ENCODE measurements at places on chromosomes 1 and 21.

DNA sequence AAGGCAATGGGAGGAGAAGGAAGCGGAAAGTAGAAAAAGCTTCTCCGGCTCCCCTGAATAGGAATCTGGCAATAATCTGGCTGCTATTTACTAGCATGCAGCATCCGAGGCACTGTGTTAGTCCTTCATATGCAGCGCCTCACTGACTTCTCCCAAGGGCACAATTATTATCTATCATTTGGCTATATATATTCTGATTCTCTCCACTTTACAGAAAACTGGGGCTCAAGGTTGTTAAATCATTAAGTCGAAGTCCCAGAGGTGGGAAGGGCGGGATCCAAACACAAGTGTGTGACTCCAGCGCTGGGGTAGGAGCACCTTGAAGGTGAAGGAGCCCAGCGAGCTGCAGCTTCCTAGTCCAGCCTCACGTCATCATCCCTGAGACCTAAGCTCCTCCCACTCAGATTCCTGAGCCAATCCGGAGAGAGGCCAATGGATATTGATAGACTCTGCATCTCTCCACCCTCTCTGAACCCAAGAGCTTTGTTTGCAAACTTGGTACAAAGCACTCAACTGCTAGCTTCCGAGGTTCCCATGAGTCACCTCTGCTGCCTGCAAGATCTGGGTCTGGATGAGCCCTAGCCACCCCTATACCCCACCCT, 16.6 kb upstream of the EYA3 start:
- DNase-seq: no peak

GRCh38 chr1:45543581-45544417, 6.8 kb upstream of the AKR1A1 start:
- DNase-seq: peak; percentile 70

GRCh38 chr1:185207980-185208602, 51.1 kb downstream of the SWT1 start:
- DNase-seq: no peak

DNA sequence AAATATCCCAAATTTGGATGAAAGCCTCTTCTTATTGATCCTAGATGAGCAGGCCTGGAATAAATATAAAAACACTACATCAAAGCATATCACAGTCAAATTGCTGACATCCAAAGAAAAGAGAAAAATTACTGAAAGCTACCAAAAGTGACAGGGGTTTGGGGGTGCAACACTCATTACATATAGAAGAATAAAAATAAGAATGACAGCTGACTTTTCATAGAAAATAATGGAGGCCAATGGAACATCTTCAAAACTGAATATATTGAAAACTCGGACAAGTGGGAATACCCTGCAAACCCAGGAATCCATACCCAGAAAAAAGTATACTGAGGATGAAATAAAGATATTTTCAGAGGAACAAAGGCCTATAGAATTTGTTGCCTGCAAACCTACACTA, 84.0 kb downstream of the FOXJ3 start:
- no peak for DNase-seq

DNA sequence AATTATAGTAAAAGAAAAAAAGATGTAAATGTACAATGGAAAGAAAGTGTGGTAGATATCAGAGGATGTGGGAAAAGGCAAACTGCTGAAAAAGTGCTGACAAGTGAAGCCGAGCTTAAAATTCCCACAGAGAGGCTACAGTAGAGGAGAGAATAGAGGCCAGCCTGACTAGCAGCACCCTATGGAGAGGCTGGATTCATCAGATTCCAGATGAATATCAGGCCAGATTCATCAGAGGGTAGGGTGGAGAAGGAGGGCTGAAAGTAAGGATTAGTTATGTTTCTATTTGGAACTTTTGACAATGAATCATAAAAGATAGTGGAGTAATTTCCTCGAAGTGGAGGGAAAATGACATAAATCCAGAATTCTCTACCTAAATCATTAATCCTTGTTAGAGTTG, 60.4 kb upstream of the NEK7 start:
- DNase-seq: no peak

GRCh38 chr1:245871915-245872314, 635.2 kb downstream of the SMYD3 start:
- no peak for DNase-seq

- DNase-seq: no peak
Measured at GRCh38 chr1:924656-925560, 1.2 kb downstream of the SAMD11 start.

GRCh38 chr1:201228011-201228983, 37.7 kb downstream of the IGFN1 start:
- DNase-seq: no peak

- DNase-seq: no peak
Measured at GRCh38 chr1:10598389-10598702, 123.6 kb downstream of the PEX14 start.

GRCh38 chr21:29233611-29234540, 64.8 kb upstream of the BACH1 start:
- DNase-seq: no peak

DNA sequence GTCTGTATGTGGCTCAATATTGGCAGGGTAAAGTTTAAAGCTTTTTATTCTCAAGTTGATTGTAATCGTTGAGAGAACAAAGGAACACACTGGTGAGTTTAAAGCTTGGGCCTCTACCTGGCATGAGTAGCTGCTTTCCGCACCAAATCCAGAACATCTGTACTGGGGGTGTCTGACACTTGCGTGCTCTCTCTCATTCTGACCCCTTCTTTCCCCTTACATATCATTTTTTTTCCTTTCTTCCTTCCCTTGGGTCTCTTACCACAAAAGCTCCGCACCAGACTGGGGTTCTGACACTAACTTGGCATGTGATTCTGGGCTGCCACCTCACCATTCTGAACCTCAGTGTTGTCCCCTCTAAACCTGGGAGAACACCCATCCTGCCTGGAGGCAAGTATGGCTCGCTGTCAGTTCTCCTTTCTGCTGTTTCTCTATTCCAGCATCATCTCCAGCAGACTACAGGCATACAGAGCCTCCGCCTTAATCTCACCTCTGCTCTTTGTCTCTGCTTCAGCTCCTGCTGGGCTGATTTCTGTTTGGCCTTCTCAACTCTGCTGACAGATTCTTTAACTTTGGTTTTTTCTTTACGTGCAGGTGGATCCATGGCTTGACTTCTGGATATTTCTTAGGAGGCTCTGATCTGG, 859 bp upstream of the ERMAP start:
- DNase-seq: no peak

DNA sequence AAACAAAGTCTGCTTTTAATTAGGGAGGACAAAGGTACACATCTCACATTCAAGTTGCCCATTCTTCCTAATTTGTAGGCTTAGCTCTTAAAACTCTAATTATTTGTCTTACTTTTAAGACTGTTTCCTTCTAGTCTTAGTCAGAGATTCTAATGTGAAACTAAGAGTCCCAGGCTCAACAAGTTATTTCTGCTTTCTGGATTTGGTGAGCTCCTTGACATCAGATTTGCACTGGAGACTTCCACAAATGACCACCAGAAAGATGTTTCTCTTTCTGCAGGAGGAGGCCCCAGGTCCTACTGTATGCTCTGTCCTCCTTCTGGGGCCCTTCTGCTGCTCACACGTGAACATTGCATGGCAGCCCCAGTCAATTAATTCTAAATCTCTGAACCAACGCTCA, 194.2 kb upstream of the JUN start:
- no peak for DNase-seq

DNA sequence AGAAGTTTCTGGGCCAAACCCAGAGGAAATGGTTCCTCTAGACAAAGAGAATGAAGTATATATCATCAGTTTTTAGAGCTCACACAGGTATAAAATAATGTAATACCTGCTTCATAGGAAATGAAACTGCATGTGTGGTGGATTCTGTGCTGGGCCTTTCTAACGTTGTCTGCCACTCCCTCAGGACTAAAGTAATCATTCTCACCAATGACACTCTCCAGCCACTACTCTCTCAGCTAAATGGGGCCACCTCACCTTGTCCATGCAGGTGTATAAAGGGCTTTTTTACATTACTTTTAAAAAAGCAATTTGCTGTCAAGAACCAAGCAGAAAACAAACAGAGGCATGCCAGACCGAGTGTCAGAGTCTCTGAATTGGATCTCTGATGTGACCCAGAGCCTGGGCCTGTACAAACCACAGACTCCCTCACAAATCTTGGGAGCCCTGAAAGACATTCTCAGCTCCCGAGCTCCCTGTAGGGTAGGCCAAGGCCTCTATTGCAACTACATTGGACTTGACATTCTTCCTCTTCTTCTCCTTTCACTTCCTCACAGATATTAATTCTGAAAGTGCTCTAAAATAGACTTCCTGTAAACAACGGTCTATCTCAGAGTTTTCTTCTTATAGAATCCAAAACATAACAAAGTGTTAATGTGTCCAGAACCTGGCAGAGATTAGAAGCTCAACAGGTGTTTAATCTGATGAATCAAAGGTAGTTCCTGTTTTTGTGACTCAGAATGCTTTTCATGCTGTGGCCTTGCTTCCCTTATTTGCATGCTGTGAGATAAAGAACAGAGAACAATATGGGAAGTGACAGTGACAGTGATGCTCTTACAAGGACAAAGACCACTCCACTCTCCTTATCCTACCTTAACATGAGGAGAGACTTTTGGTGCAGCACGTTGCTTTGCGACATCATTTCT, 8.6 kb downstream of the AIM2 start:
- DNase-seq: no peak

GRCh38 chr1:3350506-3351261, 103.8 kb upstream of the ARHGEF16 start:
- peak; percentile 75 for DNase-seq

- no peak for DNase-seq
Measured at GRCh38 chr1:162212713-162213112, 143.2 kb downstream of the NOS1AP start.

- no peak for DNase-seq
Measured at GRCh38 chr1:53266038-53266437, 27.7 kb upstream of the MAGOH start.

- no peak for DNase-seq
Measured at GRCh38 chr1:233971753-233972152, 67.3 kb downstream of the SLC35F3 start.

- DNase-seq: no peak
Measured at GRCh38 chr1:168892931-168893330, 163.9 kb upstream of the DPT start.

DNA sequence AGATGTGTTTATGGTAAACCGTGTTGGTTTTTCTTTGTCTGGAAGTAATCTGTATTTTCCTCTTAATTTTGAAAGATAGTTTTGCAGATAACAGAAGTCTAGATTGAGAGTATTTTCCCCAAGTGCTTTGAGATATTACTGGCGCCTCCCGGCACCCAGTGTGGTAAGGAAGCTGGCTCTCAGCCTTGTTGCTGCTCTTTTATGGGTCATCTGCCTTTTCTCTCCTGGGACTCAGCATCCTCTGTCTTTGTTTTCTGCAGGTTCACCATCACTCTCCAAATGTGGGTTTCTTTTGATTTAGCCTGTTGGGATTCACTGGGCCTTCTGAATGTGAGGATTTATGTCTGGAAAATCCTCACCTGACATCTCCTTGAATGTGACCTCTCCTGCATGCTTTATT, 37.4 kb downstream of the POFUT2 start:
- no peak for DNase-seq

GRCh38 chr1:231093156-231093922, 53.3 kb upstream of the FAM89A start:
- no peak for DNase-seq

- no peak for DNase-seq
Measured at GRCh38 chr1:4268262-4268888, 368.3 kb upstream of the C1orf174 start.
